Hematopoietic multipotent progenitor cell treated with erythropoietin and hydrocortisone succinate and interleukin-3 and kit ligand, for 4 days (in vitro differentiated cells): ENCODE measurements at places on chromosomes 2 and 18.

- peak; percentile 63 for DNase-seq
These were observed 4.4 kb downstream of the CCL20 start for GRCh38 chr2:227817850-227818674.

DNA sequence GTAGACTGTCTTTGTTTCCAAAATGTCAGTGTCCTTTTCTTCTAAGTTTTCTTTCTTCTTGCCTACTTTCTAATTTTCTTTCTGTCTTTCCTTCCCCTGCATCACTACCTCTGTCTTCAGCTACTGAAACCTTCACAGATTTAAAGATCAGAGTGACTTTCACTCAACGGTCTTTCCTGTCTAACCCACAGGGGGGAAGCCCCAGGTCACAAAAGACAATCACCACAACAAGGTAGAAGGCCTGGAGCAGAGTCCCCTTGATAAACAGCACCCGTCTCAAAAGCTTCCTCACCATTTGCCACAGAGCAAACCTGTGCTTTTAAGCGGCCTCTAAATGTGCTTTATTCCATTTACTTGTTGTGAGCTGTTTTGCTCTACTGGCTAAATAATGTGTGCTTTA, 665.4 kb downstream of the BCL11A start:
- peak; percentile 26 for DNase-seq

DNA sequence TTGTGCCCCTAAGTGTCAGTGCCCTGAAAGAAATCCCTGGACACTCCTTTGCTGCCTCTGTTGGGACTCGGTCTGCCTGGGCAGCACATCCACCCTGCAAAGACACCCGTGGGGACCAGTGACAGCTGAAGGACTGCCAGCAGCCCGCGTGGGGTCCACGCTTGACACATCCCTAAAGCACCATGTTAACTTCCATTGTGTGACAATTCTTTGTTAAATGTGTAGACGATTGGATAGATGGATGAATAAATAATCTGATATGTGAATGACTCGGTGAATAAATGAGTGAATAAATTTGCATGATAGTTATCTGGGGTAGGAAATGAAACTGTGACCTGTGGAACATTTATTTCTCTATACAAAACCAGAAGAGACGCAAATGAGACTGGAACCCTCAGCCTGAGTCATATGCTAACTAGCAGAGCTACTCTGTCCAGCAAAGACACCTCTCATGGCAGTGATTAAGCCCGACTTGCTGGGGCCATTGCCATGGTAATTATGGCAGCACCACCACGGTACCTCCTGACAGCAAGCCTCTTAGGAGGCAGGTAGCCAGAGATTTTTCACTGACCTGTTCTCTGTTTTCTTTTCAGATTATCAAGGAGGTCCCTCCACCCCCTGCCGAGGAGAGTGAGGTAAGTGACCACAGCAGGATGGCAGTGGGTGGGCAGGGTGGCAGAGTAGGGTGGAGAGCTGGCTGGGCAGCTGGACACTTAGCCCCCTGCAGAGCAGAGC, 156.8 kb downstream of the ANTXR1 start:
- no peak for DNase-seq

GRCh38 chr2:234404957-234405356, 91.9 kb downstream of the ARL4C start:
- DNase-seq, result no peak

DNA sequence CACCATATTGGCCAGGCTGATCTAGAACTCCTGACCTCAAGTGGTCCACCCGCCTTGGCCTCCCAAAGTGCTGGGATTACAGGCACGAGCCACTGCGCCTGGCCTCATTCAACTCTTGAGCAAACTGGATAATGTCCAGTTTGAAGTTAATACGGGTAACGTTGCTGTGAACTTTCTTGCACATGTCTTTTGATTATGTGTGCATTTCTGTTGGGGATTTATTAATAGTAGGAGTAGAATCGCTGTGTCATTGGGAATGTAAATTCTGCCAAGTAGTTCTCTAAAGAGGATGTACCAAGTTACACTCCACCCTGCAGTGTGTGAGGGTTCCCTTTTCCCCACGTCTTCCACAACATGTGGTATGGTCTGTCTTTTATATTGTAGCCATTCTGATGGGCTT, 6.2 kb downstream of the IMPA2 start:
- peak; percentile 94 for DNase-seq

GRCh38 chr2:50478362-50478761, 553.6 kb downstream of the NRXN1 start:
- DNase-seq, result no peak

DNA sequence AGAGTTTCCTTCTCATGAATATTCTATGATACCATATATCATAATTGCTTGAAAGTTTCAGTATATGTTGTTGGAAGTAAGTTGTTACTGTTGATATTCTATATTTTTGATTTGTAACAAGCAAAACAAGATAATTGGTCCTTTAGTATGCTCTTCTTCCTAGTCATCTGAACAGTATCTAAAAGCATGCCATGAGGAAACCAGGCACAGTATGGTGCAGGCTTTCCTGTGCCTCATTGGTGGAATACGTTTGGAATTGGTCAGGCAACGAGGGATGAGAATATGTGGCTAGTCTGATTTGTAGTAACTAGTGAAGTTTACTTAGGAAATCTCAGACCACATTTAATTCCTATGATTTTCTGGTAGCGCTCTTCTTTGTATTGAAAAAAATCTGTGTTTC, 22.8 kb downstream of the ASXL3 start:
- DNase-seq, result no peak

GRCh38 chr2:126686841-126687485, 31.0 kb downstream of the GYPC start:
- DNase-seq, result no peak

DNA sequence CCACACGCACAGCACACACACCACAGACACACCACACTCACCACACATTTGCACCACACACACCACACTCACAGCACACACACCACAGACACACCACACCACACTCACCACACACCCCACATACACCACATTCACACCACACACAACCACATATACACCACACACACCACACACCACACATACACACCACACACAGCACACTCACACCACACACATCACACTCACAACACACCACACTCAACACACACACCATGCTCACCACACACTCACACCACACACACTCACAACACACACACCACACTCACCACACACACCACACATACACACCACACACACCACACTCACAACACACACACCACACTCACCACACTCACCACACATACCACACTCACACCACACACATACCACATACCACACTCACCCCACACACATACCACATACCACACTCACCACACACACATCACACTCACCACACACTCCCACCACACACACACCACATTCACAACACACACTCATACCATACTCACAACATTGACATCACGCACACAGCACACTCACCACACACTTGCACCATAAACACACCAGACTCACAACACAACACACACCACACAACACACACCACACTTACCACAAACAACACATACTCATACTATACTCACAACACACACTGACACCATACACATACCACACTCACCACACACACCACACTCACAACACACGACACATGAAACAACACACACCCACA, 60.0 kb downstream of the SDC1 start:
- no peak for DNase-seq

DNA sequence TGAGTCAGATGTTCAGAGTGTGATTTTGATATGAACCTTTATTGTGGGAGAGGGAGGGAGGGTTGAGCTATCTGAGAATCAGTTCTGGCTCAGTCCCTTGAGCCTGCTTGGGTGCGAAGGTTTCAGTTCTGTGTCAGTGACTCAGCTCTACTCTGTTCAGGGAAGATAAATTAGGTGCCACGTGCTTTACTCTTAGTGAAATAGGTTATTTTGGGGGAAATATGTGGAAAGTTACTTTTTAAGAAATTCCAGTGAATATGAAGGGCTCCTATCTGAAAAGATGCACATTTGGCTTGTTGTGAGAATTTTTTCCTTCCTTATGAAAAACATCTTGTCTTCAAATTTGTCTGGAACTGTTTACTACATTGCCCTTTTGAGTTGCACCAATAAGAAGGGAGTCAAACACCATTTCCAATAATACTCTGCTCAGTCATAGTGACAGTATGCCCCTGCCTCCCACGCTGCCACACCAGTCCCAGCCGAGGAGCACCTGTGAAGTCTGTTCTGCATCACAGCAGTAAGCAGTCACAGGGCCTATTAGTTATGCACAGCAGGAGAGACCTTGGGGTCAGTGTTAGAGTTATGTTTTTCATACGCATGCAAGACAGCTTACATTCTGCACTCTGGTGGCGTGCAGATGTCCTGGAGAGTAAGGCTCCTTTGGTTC, 32.8 kb upstream of the DNAH7 start:
- DNase-seq, result peak; percentile 83

- DNase-seq, result no peak
These were observed 38.5 kb upstream of the RMP24 start for GRCh38 chr18:35933982-35934381.

- no peak for DNase-seq
These were observed 185.5 kb upstream of the DOK6 start for GRCh38 chr18:69215161-69215560.

DNA sequence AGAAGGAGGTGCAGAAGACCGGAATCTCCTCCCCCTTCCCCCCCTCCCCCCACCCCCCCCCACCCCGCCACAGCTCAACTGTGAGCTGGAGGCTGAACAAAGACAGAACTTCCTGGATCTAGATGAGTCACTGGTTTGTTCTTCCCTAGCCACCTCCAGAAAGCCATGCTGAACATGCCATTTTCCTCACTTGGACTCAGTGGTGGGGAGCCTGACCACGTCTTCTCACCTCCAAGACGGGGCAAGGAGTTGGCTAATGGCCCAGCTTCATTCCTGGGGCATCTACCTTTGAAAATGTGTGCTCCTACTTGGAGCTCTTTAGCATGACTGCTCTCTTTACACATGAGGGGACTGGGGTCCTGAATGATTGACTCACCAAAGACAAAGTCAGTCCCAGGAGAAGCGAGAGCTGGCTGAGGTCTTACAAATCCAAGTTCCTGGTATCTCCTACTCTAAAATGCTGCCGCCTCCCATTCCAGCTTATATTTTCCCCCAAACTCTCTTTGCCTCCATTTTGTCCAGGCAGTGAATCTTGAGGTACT, 22.6 kb upstream of the FZD5 start:
- peak; percentile 70 for DNase-seq

GRCh38 chr2:10864861-10865636, 46.7 kb upstream of the KCNF1 start:
- peak; percentile 63 for DNase-seq

DNA sequence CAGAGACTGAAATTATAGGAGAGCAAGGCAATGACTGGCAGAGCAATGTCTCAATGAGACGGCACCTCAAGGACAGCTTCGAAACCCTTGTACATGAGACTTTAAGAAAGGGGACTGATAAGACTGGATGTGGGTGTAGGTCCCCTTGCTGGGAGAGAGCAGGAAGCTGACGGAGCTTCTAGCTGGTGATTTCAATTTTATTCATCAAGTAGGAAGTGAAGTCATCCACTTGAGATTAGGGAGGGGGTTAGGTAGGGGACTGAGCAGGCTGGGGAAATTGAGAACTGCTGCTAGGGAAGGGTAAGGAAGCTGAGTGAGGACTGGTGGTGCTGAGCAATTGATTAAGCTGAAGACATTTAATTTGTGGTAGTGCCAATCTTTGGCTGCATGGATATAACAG, 99.5 kb upstream of the ITGB6 start:
- DNase-seq, result no peak

GRCh38 chr2:226333388-226333787, 466.2 kb downstream of the IRS1 start:
- DNase-seq, result peak; percentile 10

DNA sequence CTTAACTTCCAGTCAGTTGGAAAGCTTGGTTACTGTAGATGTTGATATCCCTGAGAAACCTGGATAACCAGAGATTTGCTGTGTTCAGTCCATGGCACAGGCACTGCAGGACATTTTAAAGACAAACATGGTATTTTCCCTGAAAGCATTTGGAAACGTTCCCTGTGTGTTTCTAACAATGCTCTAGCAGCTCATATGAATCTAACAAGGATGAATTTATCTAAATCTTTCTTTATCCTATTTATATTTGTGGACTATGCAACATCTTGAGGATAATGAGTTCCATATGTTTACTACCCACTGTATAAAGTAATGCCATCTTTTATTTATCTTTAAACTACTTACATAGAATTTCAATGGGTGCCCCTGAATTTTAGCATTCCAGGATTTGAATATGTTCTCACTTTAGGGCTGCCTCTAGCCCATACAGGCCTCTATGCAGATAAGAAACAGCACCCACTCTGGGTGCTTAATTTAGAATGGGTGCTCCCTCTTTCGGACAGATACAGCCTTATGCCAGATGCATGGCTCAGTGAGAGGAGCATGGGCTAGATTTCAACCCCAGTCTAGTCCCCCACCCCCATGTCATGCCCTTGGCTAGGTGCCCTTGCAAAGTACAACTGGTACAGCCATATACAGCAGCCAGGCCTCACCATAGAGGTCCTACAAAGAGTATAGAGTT, 50.6 kb upstream of the NEMP2 start:
- DNase-seq, result no peak

DNA sequence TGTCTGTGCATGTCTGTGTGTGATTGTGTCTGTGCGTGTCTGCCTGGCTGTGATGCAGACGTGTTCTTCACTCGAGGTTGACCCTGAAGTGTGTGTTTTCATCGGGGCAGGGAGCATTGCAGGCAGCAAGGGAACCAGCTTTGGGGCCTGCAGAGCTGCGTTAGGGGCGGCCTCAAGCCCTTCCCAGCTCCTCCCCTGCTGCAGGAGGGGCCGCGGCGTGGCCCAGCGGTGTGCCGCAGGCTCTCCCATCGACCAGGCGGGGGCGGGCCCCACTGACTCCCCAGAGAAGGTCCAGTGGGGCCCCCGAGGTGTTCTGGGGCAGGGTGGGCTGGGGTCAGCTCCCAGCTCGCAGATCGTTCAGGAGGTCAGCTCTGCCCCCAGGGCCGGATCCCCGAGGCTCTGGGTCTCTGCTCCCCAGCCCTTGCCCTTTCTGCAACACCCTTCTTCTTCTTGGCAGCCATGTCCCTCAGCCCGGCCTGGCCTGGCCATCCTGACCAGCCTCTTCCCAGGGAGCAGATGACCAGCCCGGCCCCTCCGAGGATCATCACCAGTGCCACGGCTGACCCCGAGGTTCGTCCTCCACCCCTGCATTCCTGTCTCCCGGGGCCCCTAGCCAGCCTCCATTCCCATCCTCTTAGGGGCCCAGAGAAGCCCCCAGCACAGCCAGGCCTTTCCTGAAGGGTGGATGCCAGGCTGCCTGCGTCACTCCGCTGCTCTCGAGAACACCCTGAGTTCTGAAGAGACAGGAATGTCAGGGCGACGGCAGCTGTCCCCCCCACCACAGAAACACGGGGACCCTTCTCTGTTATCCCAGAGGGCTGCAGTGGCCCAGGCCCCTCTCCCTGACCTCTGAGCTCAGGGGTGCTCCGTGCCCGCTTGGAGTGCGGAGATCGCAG, 11.1 kb upstream of the KLHL30 start:
- peak; percentile 65 for DNase-seq

DNA sequence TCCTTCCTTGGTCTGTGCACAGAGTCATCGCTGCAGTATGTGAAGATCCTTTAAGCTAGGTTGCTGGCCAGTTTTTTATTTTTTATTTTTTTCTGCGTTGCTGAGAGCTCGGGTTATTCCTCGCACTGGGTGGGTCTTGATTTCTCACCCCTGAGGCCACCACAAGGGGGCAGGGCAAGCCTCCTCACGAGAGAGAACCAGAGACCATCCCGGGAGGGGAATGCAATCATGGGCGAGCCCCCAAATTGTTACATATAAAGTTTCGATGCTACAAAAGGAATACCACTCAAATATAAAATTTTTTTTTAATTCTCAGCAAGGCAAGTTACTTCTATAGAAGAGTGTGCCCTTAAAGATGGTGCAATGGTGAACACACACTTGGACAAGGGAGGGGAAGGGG, 24.9 kb downstream of the HTR2B start:
- peak; percentile 9 for DNase-seq

- DNase-seq, result no peak
These were observed 7.7 kb downstream of the FAM228A start for GRCh38 chr2:24182507-24182906.

- peak; percentile 4 for DNase-seq
These were observed 50.9 kb downstream of the MMADHC start for GRCh38 chr2:149536649-149537048.
